ENCODE measurements at places on chromosomes 4 and X.

- DNase-seq: no peak
Observed at GRCh38 chrX:21943460-21944135, 3.1 kb downstream of the SMS start.

- peak; percentile 66 for DNase-seq
Observed at GRCh38 chr4:88823058-88823919, 125.7 kb upstream of the NAP1L5 start.

DNA sequence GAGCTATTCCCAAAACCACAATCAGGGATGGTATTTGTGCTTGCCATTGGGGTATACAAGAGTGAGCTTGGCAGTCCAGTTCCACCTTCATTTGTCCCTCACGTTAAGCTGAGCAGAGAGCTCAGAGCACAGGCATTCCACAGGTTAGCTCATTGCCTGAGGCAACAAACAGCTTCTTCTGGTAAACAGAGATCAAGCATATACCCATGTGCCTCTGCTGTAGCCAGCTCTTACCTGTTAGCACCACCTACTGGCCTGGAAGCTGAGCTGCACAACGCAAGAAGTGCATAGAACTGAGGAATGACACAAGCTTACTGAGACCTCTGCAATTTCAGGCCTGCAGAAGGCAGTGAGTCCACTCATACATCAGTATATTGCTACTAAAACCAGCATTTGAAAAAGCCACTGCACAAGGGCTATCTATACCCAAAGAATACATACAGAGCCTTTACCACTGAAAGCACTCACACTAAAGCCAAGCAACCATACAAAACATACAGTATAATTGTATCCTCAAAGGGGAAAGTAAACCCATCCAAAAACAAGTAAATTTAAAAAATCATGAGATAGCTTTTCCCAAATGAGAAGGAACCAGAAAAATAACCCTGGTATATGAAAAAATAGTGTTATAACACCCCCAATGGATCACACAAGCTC is 258.3 kb upstream of the GABRA2 start:
- peak; percentile 3 for DNase-seq

DNA sequence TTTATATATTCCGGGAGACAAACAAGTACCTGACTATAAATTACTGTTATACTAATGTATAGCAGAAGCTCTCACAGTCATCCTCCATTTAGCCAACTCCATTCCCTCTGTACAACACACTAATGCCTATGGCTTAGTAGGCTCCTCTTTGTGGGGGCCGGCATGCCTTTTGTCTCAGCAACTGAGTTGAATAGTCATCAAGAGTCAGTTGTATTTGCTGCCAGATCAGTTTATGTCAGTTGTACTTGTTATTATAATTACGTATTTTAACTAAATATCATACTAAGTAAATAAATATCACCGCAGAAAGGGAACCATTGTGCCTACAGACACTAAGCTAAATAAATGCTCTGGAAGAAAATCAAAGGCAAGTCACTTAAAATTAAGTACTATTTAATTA is 9.9 kb downstream of the PRMT9 start:
- DNase-seq: no peak

DNA sequence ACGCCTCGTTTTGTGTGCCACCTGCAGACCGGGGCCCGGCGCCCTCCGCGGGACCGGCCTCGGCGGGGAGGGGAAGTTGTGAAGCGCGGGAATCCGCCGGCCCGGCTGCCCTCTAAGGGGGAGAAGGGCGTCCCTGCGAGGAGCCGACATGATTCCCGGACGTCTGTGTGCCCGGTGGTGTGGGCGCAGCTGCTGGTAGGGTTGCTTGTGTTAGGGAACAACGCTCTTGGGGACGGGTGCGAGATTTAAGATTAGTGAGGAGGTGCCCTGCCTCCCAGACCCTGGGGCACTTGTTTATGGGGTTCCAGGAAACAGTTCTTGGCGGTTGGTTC is 627 bp downstream of the CDKN2AIP start:
- peak; percentile 61 for DNase-seq

DNA sequence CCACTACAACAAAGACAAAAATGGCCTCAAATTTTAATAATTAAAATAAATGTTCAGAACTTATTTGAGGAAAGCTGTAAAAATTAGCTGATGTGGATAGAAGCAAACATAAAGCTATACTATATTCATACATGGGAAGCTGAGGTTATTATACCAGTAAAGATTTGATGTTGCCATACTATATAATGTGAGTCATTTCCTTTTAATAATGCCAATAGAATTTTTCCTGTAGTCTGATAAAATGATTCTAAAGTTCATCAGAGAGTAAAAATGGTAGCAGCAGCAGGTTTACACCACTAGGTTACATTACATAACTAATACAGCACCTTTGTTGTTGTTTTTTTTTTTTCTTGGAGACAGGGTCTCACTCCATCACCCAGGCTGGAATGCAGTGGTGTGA is 45.5 kb upstream of the CYP2U1 start:
- DNase-seq: no peak

DNA sequence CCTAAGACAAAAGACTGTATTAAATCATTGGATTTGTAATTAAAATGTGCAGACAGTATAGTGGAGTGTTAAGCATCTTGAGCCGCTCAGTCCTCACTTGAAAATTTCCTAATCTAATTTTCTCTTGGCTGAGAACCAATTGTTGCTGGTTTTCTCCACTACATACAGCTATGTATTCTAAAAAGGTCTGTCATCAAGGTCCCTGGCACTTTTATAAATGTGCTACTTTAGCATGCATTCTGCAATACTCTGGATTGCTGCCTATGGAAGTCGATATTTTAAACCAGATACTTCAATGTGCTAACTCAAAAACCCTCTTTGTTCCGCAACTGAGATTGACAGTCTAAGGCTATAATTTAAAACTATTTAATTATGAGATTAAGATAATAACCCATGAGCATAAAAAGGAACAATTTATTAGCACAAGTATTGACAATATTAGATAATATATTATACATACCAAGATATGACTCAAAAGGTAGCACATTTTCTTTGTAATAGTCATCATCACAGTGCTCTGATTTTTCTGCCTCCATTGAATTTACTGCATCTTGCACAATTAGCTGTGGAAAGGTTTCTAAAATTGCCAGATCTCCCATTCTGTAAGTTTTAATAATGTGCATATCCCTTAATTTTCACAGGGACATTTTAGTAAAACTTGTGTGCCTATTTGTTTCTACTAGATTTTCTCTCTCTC is 815.1 kb downstream of the ADGRL3 start:
- DNase-seq: no peak

- DNase-seq: peak; percentile 38
Observed at GRCh38 chrX:63746278-63746677, 38.7 kb downstream of the ARHGEF9 start.
